ENCODE measurements at places on chromosomes 2 and 18. TPM values are rescaled to one million over a fixed set of nuclear protein-coding genes. Genes with fewer than 3 reads are reported as not detected.

Gene UGT1A10
- total RNA-seq, result not detected

Gene CCL20
- total RNA-seq, result 1.5 TPM

Gene ALK
- not detected for total RNA-seq

Gene RAB6C
- not detected for total RNA-seq

Gene MC4R
- not detected for total RNA-seq

Gene COL5A2
- total RNA-seq, result 7.0 TPM

Gene AMER3
- total RNA-seq, result not detected

Gene PHOSPHO2
- 3.7 TPM for total RNA-seq

Gene COLEC12
- 6.1 TPM for total RNA-seq

DNA sequence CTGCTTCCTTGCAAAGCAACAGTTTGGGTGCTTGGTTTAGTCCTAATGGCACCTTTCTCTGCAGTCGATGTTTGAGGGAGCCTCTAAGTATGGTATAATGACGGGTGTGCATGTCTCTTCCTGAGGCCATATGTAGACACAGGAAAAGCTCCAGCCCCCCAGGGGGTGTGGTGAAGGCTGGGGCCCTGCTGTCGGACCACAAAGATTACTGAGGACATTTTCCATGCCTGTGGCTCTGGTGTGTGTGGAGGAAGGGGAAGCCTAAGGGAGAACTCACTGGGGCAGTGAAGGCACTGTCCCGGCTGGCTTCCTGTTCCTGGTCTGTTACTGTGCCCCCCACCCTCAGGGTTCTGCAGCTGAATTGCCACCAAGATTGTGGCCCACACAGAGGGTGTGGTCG lies 187.1 kb downstream of the FHOD3 start:
- no peak for DNase-seq

DNA sequence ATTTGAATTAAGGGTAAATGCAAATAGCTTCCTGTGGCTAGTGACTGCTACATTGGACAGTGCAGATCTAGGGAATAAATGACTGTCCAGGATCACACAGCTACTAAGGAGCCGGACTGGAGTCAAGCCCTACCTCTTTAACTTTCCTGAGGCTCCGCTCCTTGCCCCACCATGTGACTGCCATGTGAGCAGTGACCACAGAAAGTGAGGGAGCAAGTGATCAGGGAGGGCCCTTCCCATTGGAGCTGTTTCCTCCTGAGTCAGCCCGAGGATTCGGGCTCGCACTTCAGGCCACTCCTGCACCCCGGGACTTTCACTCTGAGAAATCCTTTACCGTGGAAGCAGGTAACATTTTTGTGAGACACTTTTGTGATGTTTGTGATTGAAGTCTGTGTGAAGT lies 198.0 kb downstream of the ANKRD30B start:
- DNase-seq, result no peak

DNA sequence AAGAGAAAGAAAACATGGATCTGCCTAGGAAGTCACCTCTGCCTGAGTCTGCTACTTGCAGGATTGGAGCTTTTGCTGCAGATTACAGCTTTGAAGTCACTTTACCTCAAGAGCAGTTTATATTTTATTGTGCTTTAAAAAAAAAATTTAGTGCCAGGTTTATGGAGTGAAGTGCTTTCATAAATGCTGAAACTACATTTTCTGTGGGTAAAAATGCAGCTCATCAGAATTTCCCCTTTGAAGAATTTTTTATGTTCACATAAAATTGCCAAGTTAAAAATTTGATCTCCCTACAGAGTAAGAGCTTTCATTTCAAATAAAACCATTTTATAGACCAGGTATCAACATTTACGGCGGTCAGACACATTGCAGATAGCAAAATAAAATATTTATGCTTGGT lies 25.2 kb downstream of the BCL2L11 start:
- no peak for DNase-seq

- DNase-seq, result no peak
Measured at GRCh38 chr2:123890148-123890547, 134.9 kb upstream of the CNTNAP5 start.

DNA sequence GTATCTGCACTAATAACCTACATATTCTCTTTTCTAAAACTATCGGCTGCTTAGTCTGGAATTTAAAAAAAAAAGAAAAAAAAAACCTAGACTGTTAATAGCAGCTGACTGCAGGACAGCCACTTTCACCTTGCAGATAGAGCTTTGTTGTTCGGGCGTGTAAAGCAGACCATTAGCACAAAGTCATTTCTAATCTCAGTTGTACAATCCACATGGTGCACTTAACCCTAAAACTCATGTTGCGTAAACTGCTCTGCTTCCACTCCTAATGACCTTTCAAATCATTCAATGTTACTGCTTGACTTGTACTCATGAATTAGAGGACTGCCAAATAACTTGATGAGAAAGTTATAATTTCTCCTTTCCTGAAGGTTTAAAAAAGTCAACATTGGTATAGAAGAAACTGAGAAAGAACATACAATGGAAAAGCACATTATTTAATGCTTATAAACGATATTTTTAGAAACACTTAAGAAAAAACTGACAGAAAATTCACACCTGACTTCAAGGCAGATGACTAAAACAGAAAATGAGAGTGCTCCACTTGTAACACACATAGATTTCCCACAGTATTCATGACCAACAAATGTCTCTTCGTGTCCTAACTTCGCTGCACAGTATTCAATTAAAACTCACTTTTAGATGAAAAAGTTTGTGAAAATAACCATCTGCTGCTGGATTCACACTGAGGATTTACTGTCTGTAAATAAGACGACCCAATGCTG lies 2.6 kb downstream of the CDH2 start:
- no peak for DNase-seq

GRCh38 chr2:183926433-183926832 lies 671.9 kb upstream of the ZNF804A start:
- DNase-seq, result no peak

- DNase-seq, result peak; percentile 5
Measured at GRCh38 chr2:95276244-95276887, 2.1 kb downstream of the PROM2 start.

- DNase-seq, result no peak
Measured at GRCh38 chr2:120982598-120982997, 246.9 kb downstream of the GLI2 start.

GRCh38 chr2:86783615-86784339 lies 6.9 kb downstream of the CD8A start:
- no peak for DNase-seq

GRCh38 chr2:216652566-216652965 lies 19.3 kb downstream of the IGFBP2 start:
- no peak for DNase-seq

GRCh38 chr2:186399082-186399644 lies 86.9 kb upstream of the ZC3H15 start:
- no peak for DNase-seq

DNA sequence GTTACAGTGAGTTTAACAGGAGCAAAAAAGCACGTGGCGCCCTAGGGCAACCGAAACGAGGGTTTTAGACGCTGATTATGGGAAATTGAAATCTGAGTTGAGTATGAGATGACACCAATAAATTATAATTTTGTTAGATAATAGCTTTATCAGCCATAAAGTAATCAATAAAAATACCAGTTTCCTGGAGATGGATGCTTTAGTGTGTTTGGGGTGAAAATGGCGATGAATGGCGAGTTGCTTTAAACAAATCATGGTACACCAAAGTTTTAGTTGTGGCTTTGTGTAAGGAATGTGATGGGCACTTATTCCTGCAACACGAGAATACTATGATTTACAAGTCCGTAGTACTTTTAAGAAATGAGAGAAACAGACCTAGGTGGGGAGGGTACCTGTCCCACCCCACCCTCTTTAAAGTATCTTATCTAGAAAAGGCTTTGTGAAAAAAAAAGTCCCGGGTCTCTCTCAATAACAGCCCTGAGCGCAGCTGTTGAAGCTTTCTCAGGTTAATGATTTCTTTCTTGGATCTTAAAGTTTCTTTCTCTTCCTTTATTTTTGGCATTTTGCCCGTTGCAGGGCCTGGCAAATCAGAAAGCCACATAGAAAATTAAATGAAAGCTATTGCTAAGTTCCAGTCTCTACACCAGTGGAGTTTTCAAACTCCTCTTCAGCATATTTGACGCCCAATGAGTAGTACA lies 1.5 kb upstream of the RRM2 start:
- DNase-seq, result no peak

DNA sequence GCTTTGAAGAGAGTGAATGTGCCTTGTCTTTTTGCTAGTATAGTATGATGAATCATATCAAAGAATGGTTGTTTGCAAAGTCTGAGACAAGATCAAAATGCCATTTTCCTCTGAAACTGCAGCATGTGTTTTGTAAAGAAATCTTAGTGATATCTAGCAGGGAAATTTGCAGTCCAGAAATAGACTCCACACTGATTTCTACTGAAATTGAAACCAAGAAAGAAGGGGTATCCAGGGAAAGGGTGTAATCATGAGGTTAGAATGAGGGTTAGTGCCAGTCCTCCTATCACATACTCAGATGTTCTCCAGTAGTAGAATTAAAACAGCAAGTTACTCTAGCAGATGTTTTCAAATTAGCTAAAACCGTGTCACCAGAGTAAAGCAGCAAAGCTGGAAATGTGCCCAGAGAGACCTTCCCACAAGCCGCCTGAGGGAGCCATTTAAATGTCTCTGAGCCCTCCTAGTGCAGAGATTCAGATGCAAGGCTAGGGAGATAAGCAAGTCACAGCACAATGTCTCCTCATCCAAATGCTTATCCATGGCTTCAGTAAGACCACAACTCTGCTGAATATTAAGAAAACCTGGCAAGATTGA lies 4.9 kb downstream of the DLGAP1 start:
- DNase-seq, result no peak

GRCh38 chr18:27750014-27750413 lies 426.9 kb downstream of the CDH2 start:
- no peak for DNase-seq

DNA sequence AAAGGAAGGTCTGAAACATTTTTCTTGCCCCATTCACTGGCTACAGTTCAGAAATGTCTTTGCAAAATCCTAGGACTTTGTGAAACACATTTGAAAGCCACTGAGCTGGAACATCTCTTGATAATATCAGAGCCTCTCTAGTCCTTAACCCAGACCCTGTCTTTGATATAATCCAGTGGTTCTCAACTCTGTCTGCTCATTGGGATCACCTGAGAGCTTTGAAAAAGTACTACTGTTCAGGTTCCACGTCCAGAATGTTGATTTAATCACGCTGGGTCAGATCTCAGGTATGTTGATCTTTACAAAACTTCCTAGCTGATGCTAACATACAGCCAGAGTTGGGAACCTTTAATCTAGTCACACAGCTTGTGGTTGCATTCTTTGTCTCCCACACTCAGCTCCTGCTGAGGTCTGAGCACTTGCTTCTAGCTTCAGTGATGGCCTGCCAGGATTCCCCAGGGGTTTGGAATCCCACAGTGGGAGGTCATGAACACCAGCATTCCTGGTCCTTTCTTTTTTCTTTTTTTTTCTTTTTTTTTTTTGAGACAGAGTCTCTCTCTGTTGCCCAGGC lies 262.7 kb downstream of the SETBP1 start:
- DNase-seq, result no peak

- DNase-seq, result peak; percentile 87
Measured at GRCh38 chr2:8659735-8660492, 21.9 kb upstream of the ID2 start.

DNA sequence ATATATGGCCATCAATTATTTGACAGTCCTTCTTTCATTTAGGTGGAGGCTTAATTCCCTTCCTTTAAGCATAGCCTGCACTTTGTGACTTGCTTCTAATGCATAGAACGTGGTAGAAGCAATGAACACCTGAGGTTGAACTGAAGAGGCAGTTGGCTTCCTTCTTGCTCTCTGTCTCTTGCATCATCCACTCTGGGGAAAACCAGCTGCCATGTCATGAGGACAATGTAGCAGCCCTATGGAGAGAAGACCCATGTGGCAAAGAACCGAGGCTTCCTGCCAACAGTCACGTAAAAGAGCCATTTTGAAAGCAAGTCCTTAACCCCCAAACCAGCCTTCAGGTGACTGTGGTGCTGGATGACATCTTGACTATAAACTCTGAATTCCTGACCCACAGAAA lies 46.8 kb downstream of the ATOH8 start:
- DNase-seq, result no peak

GRCh38 chr2:88671786-88672427 lies 19.6 kb upstream of the RPIA start:
- DNase-seq, result no peak

DNA sequence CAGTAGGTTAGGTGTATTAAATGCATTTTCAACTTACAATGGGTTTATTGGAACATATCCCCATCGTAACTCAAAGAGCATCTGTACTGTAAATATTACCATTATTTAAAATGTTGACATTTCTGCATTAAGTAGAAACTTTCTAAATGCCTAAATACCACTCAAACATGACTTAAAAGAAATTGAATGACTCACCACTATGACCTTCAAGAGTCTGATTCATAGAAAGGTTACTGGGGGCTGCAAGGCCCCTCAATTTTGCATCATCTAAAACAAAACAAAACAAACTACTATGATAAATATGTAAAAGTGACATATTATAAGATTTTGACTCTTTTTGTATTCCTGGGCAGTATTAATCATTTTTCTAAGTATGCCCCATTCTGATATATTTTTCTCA lies 7.6 kb downstream of the WDR35 start:
- DNase-seq, result no peak

- no peak for DNase-seq
Measured at GRCh38 chr2:230348787-230349186, 21.8 kb downstream of the SP140L start.

- no peak for DNase-seq
Measured at GRCh38 chr2:126863336-126864015, 35.2 kb upstream of the TEX51 start.
